Activated CD4-positive, alpha-beta T cell treated with anti-CD3 and anti-CD28 coated beads, Interleukin-2, amount 10 ng/mL, durations not matched to agents 7 days and 5 days (primary cell): ENCODE measurements at places on chromosomes 16 and 17.

DNA sequence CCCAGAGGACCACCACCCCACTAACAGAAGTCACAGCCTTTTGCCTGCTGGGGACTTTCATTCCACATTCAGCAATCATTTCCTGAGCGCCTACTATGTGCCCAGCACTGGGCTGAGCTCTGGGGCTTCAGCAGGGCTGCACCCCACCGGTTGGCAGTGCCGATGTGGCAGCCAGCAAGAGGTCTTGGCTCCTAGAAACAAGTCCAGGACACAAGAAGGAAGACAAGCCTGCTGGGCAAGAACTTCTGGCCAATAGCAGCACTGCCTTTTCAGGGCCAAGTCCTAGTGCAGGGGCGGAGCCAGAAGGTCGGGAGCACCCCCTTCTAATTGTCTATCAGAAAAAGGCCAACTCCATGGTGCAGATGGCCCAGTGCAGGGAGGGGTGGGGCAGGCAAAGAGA, 13.0 kb upstream of the HOXB9 start:
- DNase-seq, result no peak

- peak; percentile 79 for DNase-seq
Measured at GRCh38 chr17:50269477-50270434, 4.5 kb upstream of the TMEM92 start.

DNA sequence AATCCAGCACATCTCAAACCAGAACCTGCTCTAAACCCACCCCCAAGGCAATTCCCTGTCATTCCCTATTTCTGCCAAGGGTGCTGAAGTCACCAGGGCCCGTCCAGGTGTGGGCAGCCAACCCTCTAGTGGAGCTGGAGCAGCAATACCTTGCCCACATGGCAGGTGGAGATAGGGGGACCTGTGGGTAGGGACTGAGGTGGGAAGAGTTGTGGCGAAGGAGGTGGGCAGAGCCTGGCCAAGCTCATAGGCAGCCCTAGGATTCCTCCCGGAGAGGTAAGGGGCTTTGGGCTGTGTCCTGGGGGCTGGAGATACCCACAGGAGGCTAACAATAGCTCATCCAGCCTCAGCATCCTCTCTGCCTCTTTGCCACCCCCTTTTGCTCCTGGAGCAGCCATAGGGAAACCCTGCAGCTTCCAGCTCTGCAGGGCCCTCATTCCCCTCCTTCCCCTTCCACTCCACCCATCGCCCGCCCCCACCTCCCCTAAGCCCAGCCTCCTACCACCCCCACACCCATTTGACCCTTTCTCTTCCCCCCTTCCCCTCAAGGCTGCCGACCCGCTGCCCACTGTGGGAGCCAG, 30.4 kb upstream of the CRHR1 start:
- DNase-seq, result no peak

DNA sequence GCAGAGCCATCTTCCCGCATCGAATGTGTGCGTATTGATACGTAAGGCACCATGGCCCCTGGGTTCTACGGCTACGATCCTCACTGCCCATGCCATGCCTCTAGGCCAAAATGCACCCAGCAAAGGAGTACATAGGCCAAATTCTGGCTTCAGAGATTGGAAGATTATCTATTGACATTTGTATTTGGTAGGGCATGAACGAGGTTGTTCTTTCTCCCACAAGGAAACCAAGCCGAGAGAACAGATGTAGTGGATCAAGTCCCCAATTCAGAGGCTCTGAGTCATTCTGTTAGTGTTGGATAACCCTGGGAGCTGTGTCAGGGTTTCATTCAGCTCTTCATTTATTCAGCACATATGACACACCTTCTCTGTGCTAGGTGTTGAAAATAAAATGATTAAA, 36.5 kb downstream of the HOXB1 start:
- DNase-seq, result no peak

GRCh38 chr17:66483906-66484305, 181.5 kb downstream of the PRKCA start:
- no peak for DNase-seq

- no peak for DNase-seq
Measured at GRCh38 chr16:81581107-81581506, 136.5 kb downstream of the CMIP start.

GRCh38 chr16:75801307-75801706, 75.0 kb upstream of the CPHXL start:
- DNase-seq, result no peak

GRCh38 chr17:38939987-38940386, 14.6 kb downstream of the LASP1NB start:
- DNase-seq, result no peak

GRCh38 chr16:1282324-1282973, 26.6 kb downstream of the TPSD1 start:
- DNase-seq, result no peak

DNA sequence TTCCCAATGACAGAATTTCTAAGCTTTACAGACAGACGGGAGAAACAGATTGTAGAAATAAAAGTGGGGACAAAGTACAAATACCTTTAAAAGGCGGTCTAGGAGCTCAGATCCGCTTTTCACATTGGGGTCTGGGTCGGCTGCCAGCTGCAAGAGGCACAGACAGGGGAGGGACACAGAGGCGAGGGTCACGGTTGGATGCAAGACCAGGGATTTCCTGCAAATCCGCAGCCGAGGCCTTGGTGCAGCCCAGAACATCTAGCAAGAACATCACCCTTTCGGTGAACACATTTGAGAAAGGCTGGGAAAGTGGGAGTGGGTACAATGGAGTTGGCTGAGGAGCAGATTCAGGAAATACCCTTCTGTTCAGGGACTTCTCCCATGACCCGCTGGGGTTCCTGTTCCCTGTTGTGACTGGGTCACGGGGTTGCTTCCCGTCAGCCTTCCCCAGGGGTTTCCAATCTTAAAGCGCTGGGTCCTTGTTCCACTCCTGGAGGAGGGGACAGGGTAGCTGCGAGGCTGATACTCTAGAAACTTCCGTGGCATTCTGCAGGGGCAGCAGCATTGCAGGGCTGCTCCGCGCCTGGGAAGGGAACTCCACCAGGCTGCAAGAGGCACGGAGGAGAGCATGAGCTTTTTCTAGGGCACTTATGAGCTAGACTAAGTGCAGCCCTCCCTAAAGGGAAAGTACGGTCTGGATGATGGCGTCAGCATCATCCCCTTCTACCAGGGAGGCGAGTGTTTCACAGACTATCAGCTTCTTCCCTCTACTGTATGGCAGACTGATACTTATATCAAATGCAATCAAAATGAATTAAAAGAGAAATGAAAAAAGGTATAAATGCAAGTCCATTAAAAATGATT, 16.0 kb downstream of the VAC14 start:
- DNase-seq, result no peak

- no peak for DNase-seq
Measured at GRCh38 chr16:73233846-73234424, 186.0 kb upstream of the ZFHX3 start.

DNA sequence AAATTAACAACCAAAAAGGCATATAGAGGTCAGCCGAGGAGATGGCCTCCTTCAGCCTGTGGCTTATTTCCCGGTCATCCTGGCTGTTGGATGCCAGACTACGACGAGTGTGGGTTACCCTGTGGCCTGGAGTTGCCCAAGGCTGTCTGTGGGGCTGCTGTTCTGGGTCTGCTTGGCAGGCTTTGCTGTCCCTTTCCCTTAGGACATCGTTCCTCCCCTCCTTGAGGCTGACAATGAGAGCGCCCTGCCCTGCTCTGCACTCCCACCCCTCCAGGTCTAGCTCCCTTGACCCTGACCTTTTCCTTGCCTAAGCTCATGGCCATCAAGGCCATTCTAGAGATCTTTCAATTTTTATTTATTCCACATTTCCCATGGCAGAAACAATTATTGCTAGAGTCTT, 1.9 kb upstream of the CBFB start:
- DNase-seq, result no peak

GRCh38 chr17:7951143-7951792, 19.3 kb downstream of the CNTROB start:
- DNase-seq, result peak; percentile 70

GRCh38 chr16:49604602-49605001, 231.0 kb downstream of the C16orf78 start:
- DNase-seq, result no peak

DNA sequence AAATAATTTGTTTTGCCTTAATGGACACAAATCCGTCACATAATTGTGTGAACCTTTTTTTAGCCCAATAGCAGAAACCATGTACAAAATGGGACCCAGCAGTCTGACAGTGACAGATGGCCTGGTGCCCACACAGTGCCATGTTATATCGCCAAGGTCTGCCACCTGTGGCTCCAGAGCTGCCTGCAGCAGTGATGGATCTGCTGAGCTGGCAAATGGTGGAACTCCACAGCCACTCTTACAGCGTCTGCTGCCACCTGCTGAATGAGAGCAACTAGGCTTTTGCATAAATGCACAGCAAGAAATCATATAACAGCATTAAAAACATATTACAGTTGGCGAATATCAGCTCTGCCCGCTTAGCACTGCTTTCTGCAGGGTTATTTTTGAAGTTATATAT, 59.4 kb downstream of the NUP93 start:
- DNase-seq, result peak; percentile 55

- no peak for DNase-seq
Measured at GRCh38 chr17:70172923-70173322, 3.6 kb downstream of the KCNJ2 start.

DNA sequence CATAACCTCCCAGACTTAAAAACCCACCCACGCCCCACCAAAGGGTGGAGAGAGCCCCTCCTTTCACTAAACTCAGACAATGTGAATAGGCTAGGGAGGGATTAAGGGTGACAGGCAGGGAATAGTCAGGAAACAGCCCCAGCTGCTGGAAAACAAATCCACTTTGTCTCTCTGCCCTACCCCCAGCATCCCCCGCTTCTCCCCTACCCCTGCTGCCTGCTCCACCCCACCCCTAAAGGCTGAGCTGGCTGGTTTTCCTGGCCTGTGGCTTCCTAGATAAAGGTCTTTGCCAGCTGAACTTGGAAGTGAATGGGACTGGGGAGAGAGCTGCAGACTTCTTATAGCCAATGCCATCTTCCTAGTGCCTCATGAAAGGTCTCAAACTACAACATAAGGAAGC, 15.0 kb downstream of the CAVIN1 start:
- no peak for DNase-seq

- no peak for DNase-seq
Measured at GRCh38 chr17:34318474-34318873, 761 bp upstream of the CCL8 start.

- DNase-seq, result no peak
Measured at GRCh38 chr17:80588702-80589383, 44.2 kb downstream of the RPTOR start.
